ENCODE measurements at places on chromosomes 5 and 9.

- DNase-seq: no peak
Measured at GRCh38 chr9:114782586-114782985, 23.3 kb downstream of the TNFSF15 start.

DNA sequence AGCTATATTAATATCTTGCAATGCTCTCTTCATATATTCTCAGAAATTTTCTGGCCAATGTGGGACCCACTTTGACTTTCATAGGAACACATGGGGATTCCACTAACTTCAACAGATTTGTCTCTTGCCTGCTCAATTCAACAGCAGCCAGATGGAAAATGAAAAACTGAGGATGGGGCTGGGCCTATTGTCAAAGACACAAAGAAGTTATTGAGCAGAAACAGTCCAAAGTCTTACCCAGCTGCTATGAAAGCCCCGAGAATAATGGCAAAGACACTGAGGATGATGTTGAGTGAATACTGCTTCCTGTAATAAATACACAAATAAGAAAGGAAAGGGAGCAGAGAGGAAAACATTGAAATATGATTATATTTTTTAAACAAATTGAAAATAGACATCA, 32.6 kb downstream of the SLC35D2 start:
- no peak for DNase-seq

- no peak for DNase-seq
Measured at GRCh38 chr5:41924526-41924871, 582 bp upstream of the FBXO4 start.

- no peak for DNase-seq
Measured at GRCh38 chr5:134007581-134008265, 2.9 kb upstream of the VDAC1 start.

DNA sequence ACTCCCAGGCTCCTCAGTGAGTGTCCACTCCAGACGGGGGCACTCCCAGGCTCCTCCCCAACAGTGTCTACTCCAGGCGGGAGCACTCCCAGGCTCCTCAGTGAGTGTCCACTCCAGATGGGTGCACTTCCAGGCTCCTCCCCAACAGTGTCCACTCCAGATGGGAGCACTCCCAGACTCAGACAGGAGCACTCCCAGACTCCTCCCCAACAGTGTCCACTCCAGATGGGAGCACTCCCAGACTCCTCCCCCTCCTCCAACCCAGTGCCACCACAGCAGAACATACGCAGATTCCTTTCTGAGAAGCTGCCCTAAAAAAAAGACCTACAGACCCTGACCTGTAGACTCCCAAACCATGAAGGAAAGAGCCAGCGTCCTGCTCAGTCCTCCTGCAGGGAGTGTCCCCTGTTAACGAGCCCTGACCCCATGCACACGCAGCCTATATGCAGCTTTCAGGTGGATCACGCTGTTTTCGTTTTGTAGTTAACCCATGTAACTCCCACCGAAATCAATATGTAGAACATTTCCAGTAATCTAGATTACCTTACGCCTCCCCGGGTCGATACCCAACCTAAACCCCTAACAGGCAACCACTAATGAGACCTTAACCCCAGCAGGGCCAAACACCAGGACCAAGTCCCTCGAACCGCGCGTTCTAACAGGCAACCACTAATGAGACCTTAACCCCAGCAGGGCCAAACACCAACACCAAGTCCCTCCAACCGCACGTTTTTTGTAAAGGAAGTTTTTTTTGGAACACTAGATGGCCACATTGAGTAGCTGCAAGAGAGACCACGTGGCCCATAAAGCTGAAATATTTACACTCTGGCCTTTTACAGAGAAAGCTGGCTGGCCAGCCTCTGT, 15.7 kb downstream of the PNPLA7 start:
- no peak for DNase-seq
